ENCODE measurements at places on chromosomes 2 and 18.

DNA sequence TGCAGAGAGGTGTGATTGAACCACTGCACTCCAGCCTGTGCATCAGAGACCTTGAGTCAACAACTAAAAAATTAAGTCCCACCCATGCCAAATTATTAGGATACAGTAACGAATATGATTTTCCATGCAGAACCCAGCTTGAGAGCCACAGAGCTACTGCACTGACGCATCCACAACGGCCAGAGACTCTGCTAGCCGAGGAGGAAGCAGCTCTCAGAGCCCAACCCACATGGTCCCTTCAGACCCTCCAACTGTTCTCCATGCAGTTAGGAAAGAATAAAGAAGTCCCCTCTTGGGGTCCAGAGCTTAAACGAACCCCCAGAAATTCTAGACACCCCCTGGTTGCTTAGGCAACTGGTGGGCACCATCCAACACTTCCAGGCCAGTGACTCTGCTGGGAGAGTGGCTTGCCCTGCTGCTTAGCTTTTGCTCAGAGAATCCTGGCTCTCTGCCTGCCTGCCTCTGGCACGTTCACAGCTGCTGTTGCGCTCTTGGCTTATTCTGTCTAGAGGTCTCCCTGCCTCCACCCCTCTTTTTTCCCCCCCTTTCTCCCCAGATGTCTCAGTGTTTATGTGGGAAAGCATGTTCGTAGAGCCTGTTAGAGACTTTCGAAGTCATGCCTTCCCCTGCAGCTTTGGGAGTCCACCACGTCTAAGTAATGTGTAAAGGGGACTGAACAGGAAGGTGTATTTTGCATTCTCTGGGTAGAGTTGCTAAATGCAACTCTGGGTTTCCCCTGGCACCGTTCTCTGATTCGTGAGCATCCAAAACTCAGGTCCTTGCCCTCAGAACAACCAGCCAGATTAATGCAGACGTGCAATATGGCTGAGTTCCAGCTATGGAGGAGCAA, 26.0 kb upstream of the SP3 start:
- peak; percentile 91 for DNase-seq

DNA sequence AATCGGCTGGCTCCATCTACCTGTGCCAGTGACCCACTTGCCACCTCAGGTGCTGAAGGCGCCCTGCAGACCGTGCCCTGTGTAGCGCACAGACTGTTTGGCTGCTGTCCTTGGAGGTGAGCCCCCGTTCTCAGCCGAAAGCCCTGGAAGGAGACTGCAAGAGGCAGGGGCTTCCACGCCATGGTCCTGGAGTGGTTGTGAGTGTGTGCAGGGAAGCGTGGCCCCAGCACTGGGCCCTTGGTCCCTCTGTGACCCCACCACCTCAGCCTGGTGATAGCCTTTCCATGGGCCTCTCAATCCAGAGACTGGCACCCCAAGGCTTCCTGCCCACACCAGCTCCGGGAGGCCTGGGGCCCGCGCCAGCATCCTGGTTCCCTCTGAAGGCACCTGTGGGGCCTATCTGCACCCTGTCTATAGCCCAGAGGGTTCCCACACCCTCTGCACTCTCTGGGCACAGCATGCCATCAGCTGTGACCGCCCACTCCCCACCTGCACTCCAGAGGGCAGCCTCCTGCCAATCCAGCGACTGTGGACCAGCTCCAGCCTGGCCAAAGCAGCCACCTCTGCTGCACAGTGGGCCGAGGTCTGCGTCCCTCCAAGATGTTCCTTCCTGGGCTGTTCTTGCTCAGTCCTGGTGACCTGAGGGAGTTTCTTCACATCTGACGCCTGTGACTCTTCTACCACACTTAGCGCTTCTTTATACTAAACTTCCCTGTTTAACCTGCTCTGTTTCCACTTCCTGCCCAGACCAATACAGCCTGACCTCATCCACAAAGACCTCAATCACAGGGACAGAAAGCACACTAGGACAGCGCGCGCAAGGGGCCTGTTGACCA, 109.5 kb downstream of the EIPR1 start:
- no peak for DNase-seq

DNA sequence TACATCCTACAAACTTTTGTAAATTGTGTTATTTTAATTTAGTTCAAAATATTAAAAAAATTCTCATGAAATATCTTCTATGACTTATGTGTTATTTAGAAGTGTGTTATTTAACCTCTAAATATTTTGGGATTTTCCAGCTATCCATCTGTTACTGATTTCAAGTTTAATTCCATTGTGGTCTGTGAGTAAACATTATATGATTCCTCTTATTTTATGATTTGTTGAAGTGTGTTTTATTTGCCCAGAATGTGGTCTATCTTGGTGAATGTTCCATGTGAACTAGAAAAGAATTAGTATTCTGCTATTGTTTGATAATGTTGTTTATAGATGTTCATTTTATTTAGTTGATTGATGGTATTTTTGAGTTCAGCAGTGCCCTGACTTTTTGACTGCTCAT, 136.0 kb downstream of the ZNF804A start:
- DNase-seq, result no peak

- no peak for DNase-seq
Observed at GRCh38 chr2:153386481-153386897, 92.1 kb downstream of the RPRM start.

- DNase-seq, result no peak
Observed at GRCh38 chr2:105757433-105757832, 12.7 kb downstream of the NCK2 start.

- DNase-seq, result peak; percentile 81
Observed at GRCh38 chr2:54065411-54065810, 50.0 kb upstream of the ACYP2 start.

DNA sequence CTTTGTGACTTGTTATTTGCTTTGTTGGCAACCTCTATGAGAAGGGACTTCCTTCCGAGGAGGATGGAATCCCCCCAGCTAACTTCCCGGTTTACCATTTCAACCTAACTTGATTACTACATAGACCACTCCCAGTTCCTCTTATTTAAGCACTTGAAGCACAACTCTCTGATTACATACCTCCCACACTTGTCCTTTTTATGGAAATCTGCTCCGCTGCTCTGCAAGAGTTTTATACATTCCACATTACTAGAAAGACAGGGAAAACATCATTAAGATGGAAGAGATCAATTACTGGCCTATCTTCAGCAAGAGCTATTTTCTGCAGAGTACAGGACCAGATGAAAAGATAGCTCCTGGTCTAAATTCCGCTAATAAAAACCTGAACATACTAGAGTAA, 160.0 kb upstream of the PGAP1 start:
- no peak for DNase-seq

DNA sequence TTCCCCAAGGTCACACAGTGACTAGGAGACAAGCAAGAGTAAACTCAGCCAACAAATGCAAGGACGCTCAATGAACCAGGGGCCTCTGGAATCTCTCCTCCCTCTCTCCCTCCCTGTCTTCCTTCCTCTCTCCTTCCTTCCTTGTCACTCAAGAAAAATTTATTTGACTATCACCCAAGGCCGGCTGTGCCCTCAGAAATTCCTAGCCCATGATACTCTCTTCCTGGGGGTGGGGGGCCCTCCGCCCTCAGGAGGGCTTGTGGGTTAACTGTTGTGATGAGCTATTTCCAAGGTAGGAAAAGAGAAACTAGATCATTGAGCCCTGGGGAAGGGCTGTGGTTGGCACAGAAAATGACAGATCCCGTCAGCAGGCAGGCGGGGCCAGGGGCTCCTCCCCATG, 21.7 kb downstream of the INHBB start:
- no peak for DNase-seq

DNA sequence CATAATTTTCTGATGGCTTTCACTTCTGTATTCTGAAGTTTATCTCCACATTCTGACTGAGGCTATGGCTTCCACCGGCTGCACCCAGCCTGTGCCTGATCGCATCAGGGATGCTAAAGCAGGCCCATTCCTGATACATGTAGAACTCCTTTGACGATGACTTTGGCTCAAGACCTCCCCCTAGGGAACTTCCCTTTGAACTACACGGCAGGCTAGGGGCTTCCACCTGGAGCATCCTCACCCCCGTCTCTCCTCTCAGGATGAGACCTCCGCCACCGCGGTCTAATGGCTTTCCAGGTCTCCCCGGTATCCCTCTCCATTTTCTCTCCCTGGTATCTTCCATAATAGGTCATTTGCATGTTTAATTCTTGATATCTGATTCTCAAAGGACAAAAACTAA, 214.9 kb upstream of the CHST9 start:
- DNase-seq, result no peak

DNA sequence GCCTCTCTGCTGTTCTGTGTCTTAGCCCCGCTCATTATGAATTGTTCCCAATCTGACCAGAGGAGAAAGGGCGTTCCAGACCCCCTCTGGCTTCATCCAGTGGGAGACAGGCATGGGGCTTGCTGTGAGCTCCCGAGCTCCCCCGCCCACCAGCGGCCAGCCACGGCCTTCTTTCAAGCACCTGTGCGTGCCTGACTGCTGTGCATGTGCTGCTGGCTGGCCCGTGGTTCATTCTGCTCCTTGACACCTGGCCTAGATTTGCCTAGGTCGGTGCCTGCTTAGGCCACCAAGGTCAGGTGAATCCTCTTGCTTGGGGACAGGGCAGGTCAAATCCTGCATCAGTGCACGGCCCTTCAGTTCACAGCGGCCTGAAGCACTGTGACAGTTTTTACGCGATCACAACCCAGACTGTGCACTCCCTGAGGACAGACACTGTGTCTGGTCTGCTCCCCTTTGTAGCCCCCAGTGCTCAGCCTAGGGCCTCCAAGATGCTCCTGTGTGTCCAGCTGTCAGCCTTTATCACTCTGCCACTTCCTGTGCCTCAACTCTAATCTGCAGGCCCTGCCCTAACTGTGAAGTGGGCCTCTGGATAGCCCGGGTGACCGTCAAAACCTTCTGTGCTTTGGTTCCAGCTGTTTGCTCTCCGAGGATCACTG, 3.6 kb upstream of the LPIN1 start:
- no peak for DNase-seq

- peak; percentile 1 for DNase-seq
Observed at GRCh38 chr2:167196461-167197252, 308.4 kb downstream of the XIRP2 start.

GRCh38 chr2:36294316-36294721, 61.3 kb upstream of the CRIM1 start:
- no peak for DNase-seq

DNA sequence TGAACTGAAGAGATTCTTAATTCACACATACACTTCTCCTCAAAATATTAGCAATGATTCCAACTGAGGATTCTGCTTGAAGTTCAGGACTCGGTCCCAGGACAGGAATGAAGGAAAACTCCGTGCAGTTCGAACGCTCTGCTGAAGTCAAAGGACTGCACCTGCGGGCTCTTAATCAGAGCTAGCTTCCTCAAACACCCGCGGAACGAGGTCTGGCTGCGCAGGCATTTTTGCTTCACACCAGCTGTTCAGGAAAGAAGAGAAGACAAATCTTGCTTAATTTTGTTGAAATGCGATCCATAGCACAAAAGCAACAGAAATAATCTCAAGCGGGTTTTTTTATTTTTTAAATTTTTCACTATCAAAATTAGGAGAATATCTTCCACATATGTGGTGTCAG, 175.6 kb downstream of the LAMA1 start:
- no peak for DNase-seq

DNA sequence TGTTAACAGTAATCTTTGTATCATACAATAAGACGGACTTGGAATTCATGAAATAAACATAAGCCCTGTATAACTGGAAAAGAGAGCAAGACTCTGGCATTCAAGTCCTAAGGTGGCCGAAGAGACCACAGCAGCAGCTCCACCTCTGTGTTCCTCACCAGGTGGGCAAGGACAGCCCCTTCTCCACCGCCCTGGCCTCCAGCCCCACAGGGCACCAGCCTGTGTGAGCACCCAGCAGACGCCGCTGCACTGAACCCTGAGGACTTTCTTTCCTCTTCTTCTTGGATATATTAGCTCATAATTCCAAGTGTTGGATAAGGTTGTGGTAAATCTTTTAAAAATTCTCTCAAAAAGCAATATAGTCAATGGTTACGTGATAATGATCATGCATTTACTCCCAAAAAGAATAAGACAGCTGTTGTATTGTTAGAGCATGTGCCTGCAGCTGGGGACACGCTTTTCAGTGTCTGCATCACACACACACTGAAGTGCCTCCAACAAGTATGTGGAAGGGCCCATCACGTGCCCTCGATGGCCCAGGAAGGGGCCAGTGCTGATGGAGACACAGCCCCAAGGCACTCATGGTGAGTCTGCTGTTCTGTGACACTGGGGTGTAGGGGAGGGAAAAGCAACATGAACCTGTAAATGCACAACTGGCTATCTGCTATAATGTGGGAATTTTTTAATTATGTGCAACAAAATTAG, 26.8 kb downstream of the FAM178B start:
- no peak for DNase-seq

DNA sequence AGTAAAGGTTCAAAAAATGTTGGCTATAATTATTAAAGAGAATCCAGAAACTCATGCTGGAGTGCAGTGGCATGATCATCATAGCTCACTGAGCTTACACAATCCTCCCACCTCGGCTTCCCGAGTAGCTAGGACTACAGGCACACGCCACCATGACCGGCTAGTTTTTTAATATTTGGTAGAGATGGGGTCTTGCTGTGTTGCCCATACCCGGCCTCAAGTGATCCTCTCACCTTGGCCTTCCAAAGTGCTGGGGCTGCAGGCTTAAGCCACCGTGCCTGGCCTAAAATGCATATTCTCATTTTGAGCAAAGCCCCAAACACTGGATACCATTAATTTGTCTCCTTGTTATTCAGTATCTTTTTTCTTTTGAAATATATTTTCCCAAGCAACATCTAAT, 32.4 kb downstream of the MEMO1 start:
- DNase-seq, result no peak

- DNase-seq, result no peak
Observed at GRCh38 chr18:58896268-58896667, 31.6 kb downstream of the ZNF532 start.

DNA sequence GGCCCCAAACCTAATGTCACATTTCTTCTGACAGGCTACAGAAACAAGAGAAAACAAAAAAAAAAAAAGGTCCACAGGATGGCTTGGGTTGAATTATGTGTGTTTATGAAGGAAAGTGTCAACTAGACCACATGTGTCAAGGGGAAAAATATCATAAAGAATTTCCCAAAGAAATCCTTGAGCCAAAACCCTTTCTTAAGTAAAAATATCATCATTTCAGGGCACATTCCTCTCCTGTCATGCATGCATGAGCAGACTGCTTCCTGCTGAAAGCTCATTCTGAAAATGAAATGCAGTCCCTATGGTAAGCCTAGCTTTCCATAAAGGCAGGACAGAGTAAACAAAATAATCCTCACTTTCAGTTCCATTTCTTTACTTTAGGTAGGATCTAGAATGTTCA, 85.7 kb upstream of the RBBP8 start:
- no peak for DNase-seq

DNA sequence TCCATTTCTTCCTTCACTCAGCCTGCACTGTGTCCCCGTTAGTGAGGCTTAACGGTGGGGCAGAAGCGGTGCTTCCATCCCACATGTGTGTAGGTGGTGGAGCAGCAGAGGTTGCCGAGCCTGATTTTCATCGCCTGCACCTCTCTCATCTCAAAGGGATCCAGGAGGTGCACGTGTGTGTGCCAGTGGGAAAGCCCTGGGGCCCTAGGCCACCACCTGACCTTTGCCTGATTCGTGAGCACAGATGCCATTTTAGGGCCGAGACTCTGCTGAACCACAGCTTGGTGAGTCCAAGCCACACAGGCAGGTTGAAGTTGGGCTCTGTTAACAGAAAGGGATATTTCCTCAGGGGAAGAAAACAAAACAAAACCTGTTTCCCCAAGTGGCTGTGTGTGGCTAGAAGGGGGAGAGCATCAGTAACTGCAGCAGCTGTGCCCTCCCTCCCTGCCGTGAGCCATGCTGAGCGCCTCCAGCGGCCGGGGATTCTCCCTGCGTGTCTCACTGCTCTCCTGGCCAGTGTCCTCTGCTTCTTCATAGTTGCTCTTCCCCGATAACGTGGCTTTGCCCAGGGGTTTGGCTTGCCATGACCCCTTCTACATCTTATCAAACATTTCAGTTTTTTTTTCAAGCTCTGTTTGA, 81.5 kb downstream of the MAPRE2 start:
- DNase-seq, result no peak

- no peak for DNase-seq
Observed at GRCh38 chr2:24873619-24874018, 46.4 kb downstream of the ADCY3 start.

All from NCI-H446 (cell line).